ENCODE measurements at places on chromosomes 13 and 19.

DNA sequence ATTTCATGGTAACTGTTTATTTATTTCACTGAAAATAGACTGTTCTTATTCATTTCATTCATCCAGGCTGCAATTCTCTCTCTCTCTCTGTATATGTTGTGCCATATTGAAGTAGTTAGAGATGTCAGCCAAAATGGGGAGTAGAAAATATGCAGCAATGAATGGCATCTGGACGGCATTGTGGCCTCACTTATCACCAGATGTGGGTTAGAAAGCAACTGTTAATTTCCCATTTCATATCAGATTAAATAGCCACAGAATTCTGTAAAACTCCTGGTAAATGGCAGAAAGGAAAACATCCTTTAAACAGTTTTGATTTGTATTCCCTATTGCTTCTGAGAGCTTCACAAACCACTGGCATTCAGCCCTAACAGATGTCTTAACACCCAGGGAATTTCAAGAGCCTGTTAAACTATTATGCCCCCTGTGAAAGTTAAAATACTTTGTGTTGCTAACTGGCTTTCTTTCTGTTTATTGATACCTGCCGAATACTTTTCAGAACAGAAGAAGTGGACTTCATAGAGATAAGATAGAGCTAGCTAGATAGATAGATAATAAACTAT is 1763.3 kb upstream of the MIR17HG start:
- no peak for DNase-seq

GRCh38 chr13:109803825-109804224 is 17.4 kb upstream of the IRS2 start:
- DNase-seq: no peak

- DNase-seq: no peak
Observed at GRCh38 chr13:20077086-20077485, 83.8 kb downstream of the GJA3 start.

DNA sequence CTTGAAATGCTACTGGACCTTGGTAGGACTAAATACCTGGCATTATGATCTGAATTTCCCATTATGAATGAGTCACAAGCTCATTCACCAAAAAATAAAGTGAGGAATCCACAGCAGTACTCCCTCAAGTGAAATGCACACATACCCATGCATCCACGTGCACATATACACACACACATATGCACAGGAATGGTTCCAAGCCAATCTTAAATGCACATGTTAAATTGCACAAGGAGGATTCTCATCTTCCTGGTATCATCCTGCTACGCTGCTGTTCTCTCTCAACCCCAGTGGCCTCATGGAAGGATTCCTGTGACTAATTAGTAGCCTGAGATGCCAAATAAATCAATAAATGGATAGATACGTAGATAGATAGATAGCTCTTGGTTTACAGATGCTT is 132.1 kb upstream of the KLF12 start:
- DNase-seq: no peak

DNA sequence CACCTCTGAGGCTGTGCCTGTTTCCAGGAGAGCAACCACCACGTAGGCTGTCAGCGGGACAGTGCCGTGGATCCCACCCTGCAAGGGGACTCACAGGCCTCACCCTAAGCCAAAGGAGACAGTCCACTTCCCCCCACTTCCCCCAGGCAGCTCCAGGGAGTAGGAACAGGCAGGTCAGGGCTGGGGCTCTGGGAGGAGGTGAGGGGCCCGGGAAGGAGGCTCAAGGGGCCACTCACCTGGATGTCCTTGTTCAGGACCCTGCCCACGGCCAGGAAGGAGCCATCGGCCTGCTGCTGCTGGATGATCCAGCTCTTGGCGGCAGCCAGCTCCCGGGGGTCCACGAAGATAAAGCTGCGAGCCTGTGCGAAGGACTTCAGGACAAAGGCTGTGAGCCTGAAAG is 25.6 kb downstream of the F2RL3 start:
- DNase-seq: no peak
